ENCODE measurements at places on chromosomes 3 and 15. TPM values are rescaled to one million over a fixed set of nuclear protein-coding genes. Genes with fewer than 3 reads are reported as not detected.

- peak; percentile 97 for DNase-seq
Observed at GRCh38 chr3:142976621-142977398, 13.3 kb upstream of the PAQR9 start.

GRCh38 chr3:149781741-149782140 is 10.6 kb downstream of the ANKUB1 start:
- DNase-seq: no peak

DNA sequence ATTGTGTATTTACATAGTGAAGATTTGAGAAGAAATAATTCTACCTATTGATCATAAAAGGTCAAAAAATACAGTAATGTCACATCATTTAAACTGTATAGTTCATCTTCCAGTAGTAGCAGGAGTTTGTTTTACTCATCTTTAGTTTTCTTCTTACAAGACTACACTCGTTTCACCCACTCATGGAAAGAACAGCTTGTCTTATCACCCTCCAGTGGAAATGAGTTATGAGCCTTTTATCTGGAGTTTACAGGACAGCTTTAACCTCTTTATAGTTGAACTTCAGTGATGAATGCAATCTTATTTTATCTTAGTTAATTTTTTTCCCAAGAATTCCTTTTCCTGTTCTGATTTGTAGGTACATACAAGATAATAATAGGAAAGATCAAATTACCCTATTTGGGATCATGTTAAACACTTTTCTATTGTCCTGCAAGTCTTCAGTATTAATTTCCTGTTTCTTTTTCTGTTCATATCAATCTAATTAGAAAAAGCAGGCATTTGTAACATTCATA is 36.8 kb downstream of the RBMS3 start:
- no peak for DNase-seq

DNA sequence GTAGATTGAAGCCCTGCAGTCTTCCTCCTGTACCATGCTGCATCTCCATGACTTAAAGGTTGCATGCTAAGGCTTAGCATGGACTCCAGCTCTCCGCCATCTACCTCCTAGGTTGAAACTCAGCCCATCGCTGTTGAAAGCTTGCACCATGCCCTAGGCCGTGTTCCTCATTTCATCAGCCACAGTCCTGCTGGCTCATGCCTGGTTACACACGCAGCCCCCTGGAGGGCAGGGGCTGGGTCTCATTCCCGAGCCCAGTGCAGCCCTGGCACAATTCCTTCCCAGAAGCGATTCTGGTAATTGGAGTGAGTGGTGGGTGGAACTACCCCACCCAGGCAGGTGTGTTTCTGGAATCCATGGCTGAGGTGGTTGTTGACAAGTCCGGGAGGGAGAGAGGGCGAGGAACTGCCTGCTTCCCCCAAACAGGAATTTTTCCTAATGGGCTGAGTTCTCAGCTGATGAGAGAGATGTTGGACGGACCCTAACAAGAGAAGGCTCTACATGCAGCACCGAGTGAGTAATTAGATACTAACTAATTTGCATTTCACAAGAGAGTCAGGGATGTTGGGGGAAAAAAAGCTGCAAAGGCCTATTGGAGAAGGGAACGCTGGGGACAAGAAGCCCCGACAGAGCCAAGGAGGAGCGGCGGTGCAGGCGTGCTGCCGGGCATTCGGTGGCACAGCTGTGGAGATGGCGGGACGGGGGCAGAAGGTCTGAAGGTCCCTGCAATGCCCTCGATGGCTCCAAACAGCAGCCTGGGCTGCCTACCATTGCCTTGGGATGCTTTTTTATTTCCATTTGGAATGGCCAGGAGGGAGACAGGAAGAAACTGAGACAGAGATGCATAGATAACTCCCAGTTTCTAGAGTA is 92.3 kb upstream of the TLE3 start:
- no peak for DNase-seq

DNA sequence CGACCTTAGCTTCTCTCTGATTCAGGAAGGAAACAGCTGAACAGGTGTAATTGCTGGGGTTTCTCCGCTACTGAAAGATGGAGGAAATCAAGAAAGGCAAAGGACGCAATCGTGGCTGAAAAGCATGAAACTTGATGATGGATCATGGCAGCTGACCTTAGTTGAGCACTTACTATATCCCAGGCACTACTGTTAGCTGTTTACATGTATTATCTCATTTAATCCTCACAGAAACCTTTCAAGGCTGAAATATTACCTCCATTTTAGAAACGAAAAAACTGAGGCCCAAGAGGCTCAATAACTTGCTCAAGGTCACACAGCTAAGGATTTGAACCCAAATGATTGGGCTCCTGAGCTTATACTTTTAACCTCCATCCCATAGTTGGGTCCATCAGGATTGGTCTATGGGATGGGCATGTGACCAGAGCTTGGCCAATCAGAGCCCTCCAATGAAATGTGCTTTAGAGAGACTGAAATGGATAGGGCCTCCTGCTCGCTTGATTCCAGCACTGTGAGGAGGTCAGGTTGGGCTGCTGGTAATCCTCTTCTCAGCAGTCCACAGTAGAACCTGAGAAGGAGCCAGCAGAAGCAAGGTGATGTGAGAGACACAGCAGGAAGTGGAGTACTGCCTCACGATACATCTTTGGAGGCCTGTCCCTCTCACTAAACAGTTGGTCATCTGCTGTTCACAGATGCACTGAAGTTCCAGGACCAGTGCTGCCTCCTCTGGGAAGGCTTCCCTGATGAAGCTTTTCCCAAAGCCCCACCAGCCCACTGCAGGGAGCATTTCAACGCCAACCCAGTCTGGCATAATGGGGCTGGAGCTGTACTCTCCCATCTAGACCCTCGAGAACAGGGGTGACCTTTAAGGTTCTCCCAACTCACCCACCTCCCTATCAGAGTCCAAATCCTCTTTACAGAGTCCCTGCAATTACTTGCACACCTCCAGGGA is 10.4 kb downstream of the CLN6 start:
- no peak for DNase-seq

DNA sequence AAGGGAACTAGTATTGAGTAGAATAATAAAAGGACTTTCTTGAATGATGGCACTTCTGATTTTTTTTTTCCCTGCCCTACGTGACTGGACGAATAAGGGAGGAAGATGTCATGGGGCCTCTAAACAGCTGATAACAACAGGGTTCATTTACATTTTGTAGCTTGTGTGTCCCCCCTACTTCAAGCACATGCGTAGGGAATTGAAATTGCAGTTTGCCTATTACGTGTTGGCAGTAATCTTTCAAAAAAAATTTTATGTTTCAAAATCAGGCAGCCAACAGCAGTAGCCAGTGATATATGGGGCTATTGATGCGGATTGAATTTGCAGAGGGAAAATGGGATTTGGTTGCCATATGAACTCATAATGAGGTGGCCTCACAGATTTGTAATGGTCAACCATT is 58.7 kb downstream of the PTPRG start:
- no peak for DNase-seq

Gene SLCO2A1
- total RNA-seq: 4.8 TPM

GRCh38 chr3:104040896-104041295 is 1325.8 kb upstream of the ALCAM start:
- DNase-seq: no peak

- DNase-seq: no peak
Observed at GRCh38 chr3:134944429-134944828, 149.4 kb downstream of the EPHB1 start.

DNA sequence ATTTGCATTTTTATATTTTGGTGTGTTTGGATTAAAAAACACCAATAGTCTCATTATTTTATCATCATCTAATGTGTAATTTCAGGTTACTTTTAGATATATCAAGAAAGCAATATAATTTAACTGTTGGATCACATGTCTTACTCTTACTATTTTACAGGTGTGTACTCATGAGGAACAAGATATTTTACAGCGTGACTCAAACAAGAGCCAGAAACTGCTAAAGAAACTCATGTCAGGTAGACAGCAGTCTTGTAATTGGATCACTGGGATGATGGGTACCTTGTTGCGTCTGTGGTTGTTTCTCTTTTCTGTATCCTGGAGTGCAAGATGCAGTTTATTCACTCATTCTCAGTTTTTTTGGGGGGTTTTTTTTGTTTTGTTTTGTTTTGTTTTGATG is 12.9 kb downstream of the TRIP4 start:
- DNase-seq: no peak

- DNase-seq: peak; percentile 82
Observed at GRCh38 chr15:67542420-67543347, at the start of gene MAP2K5. Gene MAP2K5, plus strand, starts transcription at chr15:67542703. Its CDS starts 633 bp downstream, at chr15:67543336.

- no peak for DNase-seq
Observed at GRCh38 chr15:28106294-28107110, 7.4 kb upstream of the OCA2 start.

GRCh38 chr3:20218215-20218614 is 32.2 kb upstream of the SGO1 start:
- no peak for DNase-seq

Gene SPRED1
- 15.9 TPM for total RNA-seq

GRCh38 chr15:89346516-89347231 is 12.1 kb upstream of the POLG start:
- no peak for DNase-seq

- no peak for DNase-seq
Observed at GRCh38 chr15:74994685-74995084, 678 bp upstream of the SCAMP5 start.

DNA sequence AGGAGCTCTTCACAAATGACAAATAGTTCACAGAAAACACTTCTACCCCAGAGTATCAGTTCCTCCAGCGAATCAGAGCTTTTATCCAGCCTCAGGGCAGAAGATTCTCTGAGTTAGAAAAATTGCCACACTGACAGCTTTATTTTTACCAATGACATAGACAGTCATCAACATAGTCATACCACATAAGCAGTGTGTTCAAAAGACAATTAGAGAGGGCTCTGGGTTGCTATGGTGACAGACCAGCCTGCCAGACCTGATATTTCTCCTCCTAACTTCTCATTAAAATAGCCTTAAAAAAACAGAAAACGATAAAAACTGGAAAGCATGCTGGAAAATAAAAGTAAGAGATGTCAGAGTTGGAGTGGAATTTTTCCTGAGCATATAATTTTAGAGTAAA is 45.9 kb upstream of the COL6A5 start:
- no peak for DNase-seq

- peak; percentile 6 for DNase-seq
Observed at GRCh38 chr3:159200176-159200575, 398.3 kb downstream of the MFSD1 start.

GRCh38 chr3:14301558-14301957 is 100.8 kb upstream of the SLC6A6 start:
- DNase-seq: no peak

DNA sequence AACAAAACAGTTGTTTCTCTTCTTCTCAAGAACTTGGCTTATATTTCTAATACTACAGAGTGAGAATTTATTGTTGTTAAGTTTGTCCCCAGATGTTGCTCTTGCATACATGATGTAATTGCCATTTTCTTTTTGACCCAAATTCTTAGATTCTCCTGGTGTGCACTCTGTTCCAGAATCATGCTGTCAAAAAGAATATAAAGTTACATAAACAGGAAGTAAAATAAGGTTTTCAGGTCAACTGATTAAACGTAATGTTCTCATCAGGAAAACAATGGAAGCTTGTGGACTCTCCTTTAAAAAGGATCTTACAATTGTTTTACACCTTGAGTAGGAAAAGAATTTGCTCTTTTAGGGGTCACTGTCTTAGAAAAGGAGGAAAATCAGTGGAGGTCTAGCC is 121.8 kb downstream of the ADAM10 start:
- no peak for DNase-seq

Gene DNAH1
- 0.74 TPM for total RNA-seq

GRCh38 chr3:182487143-182487542 is 306.2 kb upstream of the ATP11B start:
- DNase-seq: no peak

GRCh38 chr15:41501191-41501917 is 7.7 kb downstream of the ITPKA start:
- DNase-seq: peak; percentile 23

- DNase-seq: no peak
Observed at GRCh38 chr3:78895528-78895927, 872.3 kb downstream of the ROBO1 start.

DNA sequence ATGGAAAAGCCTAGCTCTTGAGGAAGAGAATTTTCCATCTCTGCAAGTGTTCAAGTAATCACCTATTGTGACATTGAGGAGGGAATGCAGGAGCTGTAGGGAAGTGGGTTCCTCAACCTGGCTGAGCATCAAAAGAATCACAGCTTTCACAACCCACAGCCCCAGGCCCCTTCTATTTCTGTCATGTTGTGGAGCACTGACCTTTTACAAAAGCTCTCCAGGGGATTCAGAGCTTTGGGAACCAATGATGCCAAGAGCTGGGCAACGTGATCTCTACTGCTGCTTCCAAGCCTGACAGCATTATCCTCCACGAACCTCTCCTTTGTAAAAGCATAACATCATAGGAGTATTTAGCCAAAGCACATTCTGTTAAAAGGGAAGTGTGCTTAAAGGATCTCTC is 231.1 kb downstream of the ADAMTS9 start:
- no peak for DNase-seq

GRCh38 chr15:48427479-48427878 is 96.2 kb downstream of the DUT start:
- no peak for DNase-seq

DNA sequence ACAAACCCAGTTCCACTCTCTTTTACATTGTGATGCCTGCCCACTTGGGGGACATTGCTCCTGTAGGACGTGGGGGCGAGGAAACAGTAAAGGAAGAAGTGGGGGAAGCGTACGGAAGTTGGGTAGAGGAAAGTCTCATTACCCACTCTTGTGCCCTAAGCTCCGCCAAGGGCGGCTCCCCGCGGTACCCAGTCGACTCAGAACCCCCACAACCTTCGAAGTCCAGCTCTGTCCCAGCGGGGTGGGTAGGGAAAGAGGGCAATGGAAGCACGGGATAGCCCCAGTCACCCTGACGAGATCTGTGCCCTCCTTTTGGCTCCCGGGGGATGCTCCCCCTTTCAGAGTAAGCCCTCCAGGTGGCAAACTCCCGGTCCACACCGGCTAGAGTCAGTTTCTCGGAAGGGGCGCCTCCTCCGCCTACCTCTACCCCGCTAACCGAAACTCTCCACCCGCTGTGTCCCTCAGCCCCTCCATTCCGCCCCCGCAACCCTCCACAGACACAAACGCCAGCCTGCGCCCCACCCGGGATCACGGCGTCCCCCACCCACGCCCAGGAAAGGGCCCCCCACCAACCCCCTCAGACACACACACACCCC is 527 bp downstream of the CSNK1G1 start:
- peak; percentile 15 for DNase-seq

Gene SRGAP3
- total RNA-seq: 5.0 TPM

GRCh38 chr3:55558316-55558715 is 71.2 kb upstream of the WNT5A start:
- DNase-seq: no peak
